ENCODE measurements at places on chromosomes 4 and X. TPM values are rescaled to one million over a fixed set of nuclear protein-coding genes. Genes with fewer than 3 reads are reported as not detected.

DNA sequence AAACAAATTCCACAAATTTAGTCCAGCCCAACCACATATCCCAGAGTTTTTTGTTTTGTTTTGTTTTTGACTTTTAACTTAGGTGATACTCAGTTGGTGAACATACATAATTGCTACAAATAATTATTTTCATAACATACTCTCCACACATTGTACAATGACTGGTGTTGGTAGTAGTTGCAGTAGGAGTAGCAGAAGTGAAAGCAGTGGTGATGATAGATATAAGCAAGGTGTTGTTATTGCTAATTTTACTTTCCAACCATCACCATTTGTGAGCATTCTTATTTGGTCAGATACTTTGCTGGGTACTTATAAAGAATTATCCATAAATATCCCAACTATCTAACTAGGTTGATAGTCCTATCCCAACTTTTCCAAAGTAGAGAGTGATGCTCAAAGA, 47.3 kb downstream of the ARHGAP24 start:
- no peak for DNase-seq
- no peak overlapping the region for H3K27ac ChIP-seq
- H3K4me1 ChIP-seq: no peaks in the 10 kb centered on the region
- H3K36me3 ChIP-seq: no peaks in the 10 kb centered on the region

Gene VSIG1
- total RNA-seq: 12.5 TPM

DNA sequence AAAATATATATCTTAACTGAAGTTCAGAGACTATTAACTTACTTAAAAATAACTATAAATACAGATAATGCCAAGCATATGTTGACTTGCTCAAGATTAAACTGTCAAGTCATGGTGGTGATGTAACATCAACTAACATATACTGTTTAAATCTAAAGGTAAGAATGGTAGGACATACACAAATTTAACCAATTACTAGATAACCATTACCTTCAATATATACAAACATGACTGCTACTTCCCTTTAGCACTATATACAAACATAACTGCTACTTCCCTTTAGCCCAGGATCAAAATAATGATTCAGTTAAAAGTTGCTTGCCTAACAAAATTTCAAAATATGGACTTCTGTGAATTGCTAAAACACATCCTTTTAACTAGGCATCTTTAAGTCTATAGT, 14.9 kb downstream of the HNRNPD start:
- no peak overlapping the region for H3K27ac ChIP-seq
- peaks cover 50% of the 10 kb centered on the region for H3K36me3 ChIP-seq
- no peak for DNase-seq
- H3K4me1 ChIP-seq: peaks cover 19% of the 10 kb centered on the region

Gene GRIA2
- not detected for total RNA-seq

GRCh38 chr4:53961351-53961750, 103.1 kb downstream of the CHIC2 start:
- no peaks in the 10 kb centered on the region for H3K4me1 ChIP-seq
- no peak overlapping the region for H3K27ac ChIP-seq
- H3K27me3 ChIP-seq: no peaks in the 10 kb centered on the region
- no peak overlapping the region for H3K4me3 ChIP-seq
- no peak for DNase-seq

GRCh38 chrX:139725720-139726119, 17.8 kb upstream of the MCF2 start:
- H3K27ac ChIP-seq: no peak overlapping the region
- no peaks in the 10 kb centered on the region for H3K36me3 ChIP-seq
- H3K27me3 ChIP-seq: no peaks in the 10 kb centered on the region

- no peaks in the 10 kb centered on the region for H3K4me1 ChIP-seq
- H3K36me3 ChIP-seq: no peaks in the 10 kb centered on the region
- no peak overlapping the region for H3K27ac ChIP-seq
- no peak overlapping the region for H3K4me3 ChIP-seq
- no peaks in the 10 kb centered on the region for H3K27me3 ChIP-seq
Measured at GRCh38 chr4:112897543-112897942, 151.9 kb upstream of the ANK2 start.

- no peak overlapping the region for H3K4me3 ChIP-seq
- no peak for DNase-seq
- H3K36me3 ChIP-seq: no peaks in the 10 kb centered on the region
- H3K27ac ChIP-seq: no peak overlapping the region
Measured at GRCh38 chr4:170497112-170497511, 407.4 kb upstream of the AADAT start.

Gene UCHL1
- total RNA-seq: not detected

Gene SPARCL1
- total RNA-seq: not detected

Gene IL21
- 0.14 TPM for total RNA-seq

GRCh38 chr4:170003071-170004070, 22.8 kb downstream of the MFAP3L start:
- no peaks in the 10 kb centered on the region for H3K4me1 ChIP-seq
- H3K36me3 ChIP-seq: no peaks in the 10 kb centered on the region
- no peak overlapping the region for H3K27ac ChIP-seq

DNA sequence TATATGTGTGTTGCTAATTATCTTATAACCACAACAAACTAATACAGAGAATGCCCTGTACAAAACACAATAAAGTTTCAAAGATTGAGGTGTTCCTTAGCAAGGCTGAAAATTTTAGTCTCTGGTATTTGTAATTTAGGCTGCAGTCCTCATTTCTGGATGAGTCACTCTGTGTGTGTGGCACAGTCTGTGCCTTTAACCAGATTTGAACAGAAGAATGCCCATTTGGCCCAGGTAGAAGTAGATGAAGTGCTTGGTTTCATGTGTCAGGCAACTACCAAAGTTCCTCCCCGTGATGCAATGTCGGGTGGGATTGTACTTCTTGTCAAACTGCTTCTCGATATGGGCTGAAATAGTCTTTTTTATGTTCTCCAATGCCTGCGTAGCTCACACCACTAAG, 91.6 kb upstream of the H2AZ1 start:
- no peak overlapping the region for H3K4me3 ChIP-seq
- no peaks in the 10 kb centered on the region for H3K4me1 ChIP-seq
- H3K36me3 ChIP-seq: no peaks in the 10 kb centered on the region

- DNase-seq: no peak
- no peaks in the 10 kb centered on the region for H3K4me1 ChIP-seq
- H3K4me3 ChIP-seq: no peak overlapping the region
- H3K27ac ChIP-seq: no peak overlapping the region
- peaks cover 36% of the 10 kb centered on the region for H3K36me3 ChIP-seq
- no peaks in the 10 kb centered on the region for H3K27me3 ChIP-seq
Measured at GRCh38 chr4:142598132-142598531, 248.0 kb downstream of the INPP4B start.

- no peak overlapping the region for H3K4me3 ChIP-seq
- H3K4me1 ChIP-seq: no peaks in the 10 kb centered on the region
- H3K27me3 ChIP-seq: no peaks in the 10 kb centered on the region
- H3K27ac ChIP-seq: no peak overlapping the region
Measured at GRCh38 chrX:43559644-43560043, 96.5 kb upstream of the MAOA start.

Gene WDR17
- total RNA-seq: 0.64 TPM

Gene FAM47E
- 0.34 TPM for total RNA-seq

Measured in CD4-positive, alpha-beta T cell (primary cell).